ENCODE measurements at places on chromosomes 11 and 22.

DNA sequence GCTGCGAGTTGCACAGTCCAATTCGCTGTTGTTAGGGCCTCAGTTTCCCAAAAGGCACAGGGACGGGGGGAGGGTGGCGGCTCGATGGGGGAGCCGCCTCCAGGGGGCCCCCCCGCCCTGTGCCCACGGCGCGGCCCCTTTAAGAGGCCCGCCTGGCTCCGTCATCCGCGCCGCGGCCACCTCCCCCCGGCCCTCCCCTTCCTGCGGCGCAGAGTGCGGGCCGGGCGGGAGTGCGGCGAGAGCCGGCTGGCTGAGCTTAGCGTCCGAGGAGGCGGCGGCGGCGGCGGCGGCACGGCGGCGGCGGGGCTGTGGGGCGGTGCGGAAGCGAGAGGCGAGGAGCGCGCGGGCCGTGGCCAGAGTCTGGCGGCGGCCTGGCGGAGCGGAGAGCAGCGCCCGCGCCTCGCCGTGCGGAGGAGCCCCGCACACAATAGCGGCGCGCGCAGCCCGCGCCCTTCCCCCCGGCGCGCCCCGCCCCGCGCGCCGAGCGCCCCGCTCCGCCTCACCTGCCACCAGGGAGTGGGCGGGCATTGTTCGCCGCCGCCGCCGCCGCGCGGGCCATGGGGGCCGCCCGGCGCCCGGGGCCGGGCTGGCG, at the start of gene BCR:
BCR (plus strand) TSS at position 209 of the 592 bp plus-strand sequence. CDS start 452 bp downstream, outside the sequence.
- DNase-seq: peak; percentile 89

DNA sequence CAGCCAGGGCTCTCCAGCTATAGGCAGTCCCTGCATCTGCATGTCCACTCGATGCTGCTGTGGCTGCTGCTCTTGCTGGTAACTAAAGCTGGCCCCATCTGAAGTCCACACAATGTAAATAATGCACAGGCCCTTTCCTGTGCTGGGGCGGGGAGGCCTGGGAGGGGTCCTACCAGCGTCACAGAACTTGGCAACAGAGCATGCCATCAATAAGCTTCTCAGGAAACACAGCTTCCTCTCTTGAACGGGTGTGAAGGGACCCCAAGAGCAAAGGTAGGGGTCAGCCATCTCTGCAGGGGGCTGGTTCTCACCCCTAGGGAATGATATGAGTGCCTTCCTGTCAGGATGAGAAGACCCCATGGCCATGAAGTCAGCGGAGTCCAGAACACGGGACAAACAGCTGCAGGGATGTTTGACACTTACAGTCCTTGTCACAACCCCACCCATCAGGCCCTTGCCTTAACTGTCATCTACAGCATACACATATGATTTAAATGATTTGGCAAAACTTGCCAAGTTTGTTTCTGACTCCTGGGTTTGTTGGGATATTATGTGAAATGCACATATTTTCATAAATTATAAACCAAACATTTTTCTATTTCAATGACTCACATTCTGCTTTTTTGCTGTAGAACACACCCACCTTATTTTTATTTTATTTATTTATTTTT, 39.1 kb upstream of the LYVE1 start:
- DNase-seq: no peak

DNA sequence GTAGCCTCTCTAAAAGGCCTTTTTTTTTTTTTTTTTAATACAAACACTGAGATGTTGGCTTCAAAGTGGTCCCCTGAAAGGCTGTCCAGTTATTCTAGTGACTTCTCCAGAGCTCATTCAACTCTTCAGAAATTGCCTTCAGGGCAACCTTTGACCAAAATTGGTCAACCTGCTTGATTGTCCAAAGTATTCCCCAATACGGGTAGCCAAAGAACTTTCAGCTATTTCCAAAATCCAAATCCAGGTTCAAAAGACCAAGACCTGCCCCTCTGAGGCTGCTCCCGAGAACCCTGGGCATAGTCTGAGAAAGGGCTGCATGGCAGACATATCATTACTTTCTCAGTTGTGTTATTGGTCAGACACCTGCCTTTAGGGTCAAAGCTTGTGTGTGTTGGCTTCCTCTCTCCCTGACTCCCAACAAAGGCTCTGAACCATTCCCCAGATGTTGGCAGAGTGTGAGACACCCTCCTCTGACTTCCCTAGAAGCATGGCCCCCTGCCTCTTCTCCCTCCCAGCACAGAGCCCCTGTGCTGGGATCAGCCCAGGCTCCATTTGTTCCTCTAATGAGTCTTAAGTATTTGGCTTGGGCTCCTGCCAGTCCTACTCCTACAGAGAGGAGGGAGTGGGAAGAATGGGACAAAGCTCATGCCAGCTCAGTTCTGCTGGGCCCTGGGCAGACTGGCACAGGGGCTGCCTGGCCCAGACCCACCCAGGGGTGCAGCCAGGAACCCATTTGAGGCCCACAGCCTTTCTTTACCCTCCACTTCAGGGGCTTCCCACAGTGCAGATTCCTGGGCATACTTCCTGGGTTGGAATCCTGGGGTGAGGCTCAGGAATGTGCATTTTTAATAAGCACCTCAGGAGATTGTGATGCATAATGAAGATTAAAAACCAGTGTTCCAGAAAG, 30.3 kb downstream of the TNKS1BP1 start:
- peak; percentile 42 for DNase-seq

GRCh38 chr11:68447015-68447801, 13.3 kb upstream of the PPP6R3 start:
- DNase-seq: peak; percentile 88

DNA sequence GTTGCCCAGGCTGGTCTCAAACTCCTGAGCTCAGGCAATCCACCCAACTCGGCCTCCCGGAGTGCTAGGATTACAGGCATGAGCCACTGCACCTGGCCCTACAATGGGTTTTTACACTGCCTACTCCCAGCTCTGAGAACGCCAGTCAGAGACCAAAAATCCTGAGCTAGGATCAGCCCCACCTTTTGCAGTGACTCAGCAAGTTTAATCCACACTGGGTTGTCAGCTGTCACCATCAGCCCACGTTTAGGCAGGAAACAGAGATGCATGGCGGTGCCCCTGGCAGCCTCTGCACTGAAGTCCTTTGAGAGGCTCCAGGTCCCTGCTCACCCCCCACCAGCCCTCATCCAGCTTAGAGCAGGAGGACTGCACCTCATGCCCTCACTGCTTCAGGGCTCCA, 117.6 kb downstream of the ARHGAP8 start:
- no peak for DNase-seq

DNA sequence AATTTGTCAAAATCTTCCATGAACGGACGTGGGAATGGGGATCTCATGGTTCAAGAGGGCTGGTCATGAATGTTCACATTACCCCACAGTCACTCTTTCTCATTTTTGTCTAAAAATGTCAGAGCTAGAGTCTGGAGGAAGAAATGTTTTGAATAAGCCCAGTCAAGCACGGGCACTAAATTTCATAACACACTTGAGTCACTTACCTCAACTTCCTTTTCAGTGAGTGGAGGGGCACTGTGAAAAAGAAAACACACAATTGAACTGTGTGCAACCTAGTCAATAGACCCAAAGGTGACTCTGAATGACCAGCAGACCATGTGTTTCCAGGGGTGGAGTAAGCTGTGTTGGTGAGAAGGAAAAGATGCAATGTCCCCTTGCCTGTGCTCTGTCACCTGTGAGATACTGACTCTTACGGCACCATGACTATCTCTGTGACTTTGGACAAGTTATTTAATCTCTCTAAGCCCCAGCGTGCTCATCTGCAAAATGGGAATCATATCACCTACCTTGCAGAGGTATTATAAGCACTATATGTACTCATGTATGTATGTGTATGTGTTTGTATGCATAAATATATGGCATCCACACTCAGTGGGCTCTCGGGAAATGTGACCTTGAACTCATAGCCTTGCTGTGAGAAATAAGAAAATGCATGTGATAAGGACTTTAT, 38.2 kb upstream of the LYVE1 start:
- peak; percentile 33 for DNase-seq

- peak; percentile 40 for DNase-seq
These were observed 6.8 kb downstream of the SAC3D1 start for GRCh38 chr11:65047581-65048422.

DNA sequence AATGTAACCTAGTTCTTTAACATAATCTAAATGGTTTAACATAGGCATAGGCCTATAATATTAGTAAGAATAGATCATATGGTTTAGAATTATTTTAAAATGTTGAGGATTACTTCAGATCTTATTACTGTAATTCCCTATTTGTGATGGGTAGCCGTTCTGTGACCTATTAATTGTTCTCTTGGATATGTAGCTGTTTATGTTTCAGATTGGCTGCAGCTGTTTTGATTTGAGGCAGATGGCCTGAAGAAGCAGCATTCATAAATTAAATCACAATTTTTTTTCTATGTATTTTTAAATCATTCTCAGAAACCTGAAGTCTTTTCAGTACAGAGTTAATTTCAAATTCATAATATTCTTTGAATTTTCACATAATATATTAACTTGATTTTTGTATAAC, 104.5 kb downstream of the PDE3B start:
- DNase-seq: no peak

DNA sequence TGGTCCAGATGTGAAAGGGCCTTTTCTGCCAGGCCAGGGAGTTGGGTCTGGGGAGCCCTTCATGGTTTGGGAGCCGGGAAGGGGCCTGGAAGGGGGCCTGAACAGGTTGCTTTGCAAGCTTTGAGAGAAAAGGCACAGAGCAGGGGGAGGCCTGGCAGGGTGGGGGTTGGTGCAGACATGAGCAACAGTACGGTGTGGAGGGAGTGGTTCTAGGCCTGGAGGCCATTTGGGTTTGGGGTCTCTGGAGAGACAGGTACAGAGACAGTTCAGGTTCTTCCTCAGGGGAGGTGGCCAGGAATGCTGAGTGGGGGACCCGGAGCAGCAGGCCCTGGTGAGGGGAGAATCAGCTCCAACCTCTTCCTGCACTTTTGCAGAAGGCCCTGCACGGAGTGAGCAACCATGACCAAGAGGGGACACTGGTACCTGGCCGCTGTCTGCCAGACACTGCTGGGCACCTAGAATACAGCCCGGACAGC, 1.4 kb downstream of the KDELR3 start:
- no peak for DNase-seq
